ENCODE measurements at places on chromosomes 6 and 20. TPM values are rescaled to one million over a fixed set of nuclear protein-coding genes. Genes with fewer than 3 reads are reported as not detected.

Gene MYH7B
- total RNA-seq: not detected

Gene BPIFB4
- not detected for total RNA-seq

Gene SLC26A8
- total RNA-seq: not detected

Gene CLPSL1
- total RNA-seq: not detected

Gene IL22RA2
- not detected for total RNA-seq
